Esophagus muscularis mucosa (tissue), 4 donors: ENCODE measurements at places on chromosomes 12 and 14. TPM values are rescaled to one million over a fixed set of nuclear protein-coding genes. Genes with fewer than 3 reads are reported as not detected.

The RARG gene
- total RNA-seq = 19.9 TPM

DNA sequence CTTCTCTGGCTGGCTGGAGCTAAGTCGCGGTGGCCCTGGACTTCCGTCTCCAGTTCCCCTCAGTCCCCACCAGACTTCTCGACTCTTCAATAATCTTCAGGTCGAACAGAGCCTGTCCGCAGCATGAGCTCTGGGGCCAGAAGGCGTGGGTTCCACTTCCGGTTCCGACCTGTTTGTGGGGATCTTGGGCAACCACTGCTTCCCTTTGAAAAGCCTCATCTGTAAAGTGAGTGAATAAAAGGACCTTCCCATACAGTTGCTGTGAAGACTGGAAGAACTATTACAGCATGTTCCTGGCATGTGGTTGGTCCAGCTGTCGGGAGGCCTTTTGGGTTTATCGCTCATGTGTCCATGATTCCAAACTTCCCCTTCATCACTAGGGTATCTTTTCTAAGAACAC, 19.4 kb downstream of the ADGRD1 start:
- peaks cover 55% of the 10 kb centered on the region for H3K36me3 ChIP-seq
- H3K4me3 ChIP-seq = no peak overlapping the region
- no peak for DNase-seq
- no peaks in the 10 kb centered on the region for H3K4me1 ChIP-seq
- H3K27me3 ChIP-seq = no peaks in the 10 kb centered on the region

- no peak overlapping the region for H3K27ac ChIP-seq
- DNase-seq = no peak
- H3K4me1 ChIP-seq = peaks cover 12% of the 10 kb centered on the region
- no peak overlapping the region for H3K4me3 ChIP-seq
- H3K27me3 ChIP-seq = no peaks in the 10 kb centered on the region
- H3K36me3 ChIP-seq = peaks cover 7% of the 10 kb centered on the region
Measured at GRCh38 chr12:92149563-92149962, 3.9 kb upstream of the BTG1 start.

The C12orf60 gene
- 0.97 TPM for total RNA-seq

GRCh38 chr12:13044906-13045299, 722 bp downstream of the FAM234B start:
- DNase-seq = no peak
- peak overlapping the region; percentile 68 for H3K27ac ChIP-seq
- H3K27me3 ChIP-seq = no peaks in the 10 kb centered on the region
- peak overlapping the region; percentile 89 for H3K4me3 ChIP-seq
- peaks cover 16% of the 10 kb centered on the region for H3K4me1 ChIP-seq

GRCh38 chr12:96171905-96172304, 22.3 kb upstream of the ELK3 start:
- no peak overlapping the region for H3K27ac ChIP-seq
- no peak for DNase-seq
- H3K4me3 ChIP-seq = no peak overlapping the region
- no peaks in the 10 kb centered on the region for H3K36me3 ChIP-seq
- no peaks in the 10 kb centered on the region for H3K27me3 ChIP-seq
- H3K4me1 ChIP-seq = peaks cover 6% of the 10 kb centered on the region

GRCh38 chr12:121549075-121549474, 31.7 kb downstream of the KDM2B start:
- peaks cover 3% of the 10 kb centered on the region for H3K4me1 ChIP-seq
- no peak for DNase-seq
- no peaks in the 10 kb centered on the region for H3K27me3 ChIP-seq
- H3K27ac ChIP-seq = no peak overlapping the region
- peaks cover 22% of the 10 kb centered on the region for H3K36me3 ChIP-seq

The SOS2 gene
- 42.2 TPM for total RNA-seq

DNA sequence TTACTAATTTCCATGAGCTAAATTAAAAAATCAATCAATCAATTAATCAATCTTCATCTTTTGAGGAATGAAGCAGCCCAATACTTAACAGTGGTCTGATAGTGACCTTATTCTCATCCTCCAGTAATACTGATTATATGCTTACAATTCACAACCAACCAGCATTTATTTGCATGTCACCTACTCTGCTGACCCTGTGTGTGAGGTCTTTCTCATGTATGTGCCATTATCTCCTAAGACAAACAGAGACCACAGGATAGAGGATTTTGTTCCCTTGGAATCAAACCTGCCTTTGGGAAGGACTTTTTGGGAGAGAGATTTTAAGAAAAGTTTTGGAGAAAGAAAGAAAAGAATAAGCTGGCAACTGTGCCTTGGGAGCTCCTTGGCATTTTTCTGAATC, 197.2 kb downstream of the NRXN3 start:
- H3K27ac ChIP-seq = no peak overlapping the region
- H3K4me3 ChIP-seq = no peak overlapping the region
- no peaks in the 10 kb centered on the region for H3K36me3 ChIP-seq
- DNase-seq = no peak
- H3K27me3 ChIP-seq = no peaks in the 10 kb centered on the region
- H3K4me1 ChIP-seq = no peaks in the 10 kb centered on the region

DNA sequence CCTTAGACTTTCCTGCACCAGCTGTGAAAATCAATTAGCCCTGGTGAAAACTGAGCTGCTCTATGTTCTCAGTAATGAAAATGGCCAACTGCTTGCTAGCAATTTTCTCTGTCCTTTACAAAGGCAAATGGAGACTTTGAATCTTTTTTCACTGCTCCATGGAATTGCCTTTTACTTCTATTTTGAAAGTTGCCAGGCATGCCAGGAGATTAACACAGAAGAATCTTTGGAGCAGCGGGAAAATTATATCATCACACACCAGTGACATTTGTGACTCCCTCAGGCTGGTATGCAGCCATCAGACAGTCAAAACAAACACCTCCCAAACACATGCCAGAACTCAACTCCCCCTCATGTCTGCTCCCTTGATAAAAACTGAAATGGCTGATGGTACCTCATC, 872.0 kb upstream of the FLRT2 start:
- no peak overlapping the region for H3K4me3 ChIP-seq
- no peaks in the 10 kb centered on the region for H3K27me3 ChIP-seq
- DNase-seq = no peak
- no peaks in the 10 kb centered on the region for H3K4me1 ChIP-seq
- H3K36me3 ChIP-seq = no peaks in the 10 kb centered on the region

- no peaks in the 10 kb centered on the region for H3K4me1 ChIP-seq
- no peaks in the 10 kb centered on the region for H3K36me3 ChIP-seq
- no peak overlapping the region for H3K4me3 ChIP-seq
- H3K27ac ChIP-seq = no peak overlapping the region
Measured at GRCh38 chr12:503111-503761, 43.5 kb downstream of the B4GALNT3 start.

The FAIM2 gene
- 7.5 TPM for total RNA-seq

- H3K27ac ChIP-seq = no peak overlapping the region
- DNase-seq = no peak
- peaks cover 12% of the 10 kb centered on the region for H3K4me1 ChIP-seq
- no peaks in the 10 kb centered on the region for H3K27me3 ChIP-seq
- no peak overlapping the region for H3K4me3 ChIP-seq
- H3K36me3 ChIP-seq = no peaks in the 10 kb centered on the region
Measured at GRCh38 chr12:5333096-5333495, 98.8 kb upstream of the NTF3 start.

GRCh38 chr12:27523305-27523641, 733 bp upstream of the PPFIBP1 start:
- peak overlapping the region; percentile 83 for H3K27ac ChIP-seq
- H3K4me1 ChIP-seq = peaks cover 35% of the 10 kb centered on the region
- H3K27me3 ChIP-seq = no peaks in the 10 kb centered on the region
- no peak for DNase-seq
- peak overlapping the region; percentile 78 for H3K4me3 ChIP-seq

- H3K27ac ChIP-seq = no peak overlapping the region
- no peak overlapping the region for H3K4me3 ChIP-seq
- H3K27me3 ChIP-seq = no peaks in the 10 kb centered on the region
- peaks cover 13% of the 10 kb centered on the region for H3K36me3 ChIP-seq
- no peak for DNase-seq
Measured at GRCh38 chr12:121543786-121544185, 37.0 kb downstream of the KDM2B start.

- H3K27ac ChIP-seq = no peak overlapping the region
- H3K36me3 ChIP-seq = no peaks in the 10 kb centered on the region
- H3K4me1 ChIP-seq = no peaks in the 10 kb centered on the region
- no peak overlapping the region for H3K4me3 ChIP-seq
Measured at GRCh38 chr12:84814664-84815245, 97.8 kb downstream of the SLC6A15 start.

The B4GALNT3 gene
- 0.71 TPM for total RNA-seq

DNA sequence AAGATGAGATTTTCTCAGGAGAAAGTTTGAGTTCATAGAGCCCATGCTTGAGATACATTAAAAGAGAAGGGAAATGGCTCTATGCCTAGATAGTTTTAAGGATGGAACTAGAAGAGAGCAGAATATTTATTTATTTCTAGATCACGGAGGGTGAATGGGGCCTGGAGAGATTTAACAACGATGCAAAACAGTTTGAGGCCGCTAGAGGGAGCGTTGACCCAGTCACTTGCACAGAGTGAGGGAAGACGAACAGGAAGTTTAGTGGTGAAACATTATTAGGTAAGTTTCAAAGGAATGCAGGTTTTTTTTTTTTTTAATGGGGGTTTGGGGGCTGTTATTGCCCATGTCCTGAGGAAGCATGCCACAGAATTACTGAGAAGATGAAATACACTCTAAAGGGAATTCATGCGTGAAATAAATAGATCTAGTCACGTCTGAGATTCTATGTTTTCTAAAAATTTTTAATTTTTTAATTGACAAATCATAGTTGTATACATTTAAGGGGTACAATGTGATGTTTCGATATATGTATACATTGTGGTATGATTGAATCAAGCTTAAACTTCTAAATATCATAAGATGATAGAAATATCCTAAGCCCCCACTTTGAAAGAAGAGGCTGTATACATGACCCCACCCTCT, 14.8 kb upstream of the PPP1R1A start:
- no peaks in the 10 kb centered on the region for H3K36me3 ChIP-seq
- DNase-seq = no peak
- no peaks in the 10 kb centered on the region for H3K27me3 ChIP-seq
- H3K4me1 ChIP-seq = no peaks in the 10 kb centered on the region
- no peak overlapping the region for H3K4me3 ChIP-seq

GRCh38 chr14:73752297-73752992, 38.3 kb upstream of the PNMA1 start:
- H3K27me3 ChIP-seq = no peaks in the 10 kb centered on the region
- peak overlapping the region; percentile 100 for H3K27ac ChIP-seq
- H3K4me3 ChIP-seq = no peak overlapping the region
- no peaks in the 10 kb centered on the region for H3K36me3 ChIP-seq
- peaks cover 100% of the 10 kb centered on the region for H3K4me1 ChIP-seq

- no peaks in the 10 kb centered on the region for H3K36me3 ChIP-seq
- DNase-seq = no peak
- no peak overlapping the region for H3K4me3 ChIP-seq
- H3K4me1 ChIP-seq = peaks cover 40% of the 10 kb centered on the region
- H3K27ac ChIP-seq = no peak overlapping the region
Measured at GRCh38 chr12:56528846-56529245, 7.2 kb downstream of the RBMS2 start.

The DYNC1H1 gene
- 621 TPM for total RNA-seq

The APOF gene
- total RNA-seq = not detected
